Naive thymus-derived CD4-positive, alpha-beta T cell (primary cell): ENCODE measurements at places on chromosomes 12 and 14.

DNA sequence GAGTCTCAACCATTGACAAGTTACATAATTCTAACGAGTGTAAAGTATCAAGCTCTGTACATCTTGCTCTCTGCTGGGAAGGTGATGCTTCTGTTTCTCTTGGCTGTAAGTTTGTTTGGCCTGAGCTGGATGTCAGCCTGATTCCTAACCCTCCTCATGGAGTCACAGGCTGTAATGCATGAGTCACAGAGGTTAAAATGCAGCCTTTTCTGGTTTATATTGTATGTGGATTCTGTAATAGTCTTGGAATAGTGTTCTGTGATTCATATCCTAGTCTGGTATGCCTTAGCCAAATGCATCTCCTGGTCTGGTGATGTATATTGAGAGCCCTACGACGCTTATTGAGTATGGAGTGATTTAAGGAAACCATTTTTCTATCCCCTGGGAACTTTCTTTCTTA is 104.5 kb upstream of the FRMD6 start:
- DNase-seq: no peak

DNA sequence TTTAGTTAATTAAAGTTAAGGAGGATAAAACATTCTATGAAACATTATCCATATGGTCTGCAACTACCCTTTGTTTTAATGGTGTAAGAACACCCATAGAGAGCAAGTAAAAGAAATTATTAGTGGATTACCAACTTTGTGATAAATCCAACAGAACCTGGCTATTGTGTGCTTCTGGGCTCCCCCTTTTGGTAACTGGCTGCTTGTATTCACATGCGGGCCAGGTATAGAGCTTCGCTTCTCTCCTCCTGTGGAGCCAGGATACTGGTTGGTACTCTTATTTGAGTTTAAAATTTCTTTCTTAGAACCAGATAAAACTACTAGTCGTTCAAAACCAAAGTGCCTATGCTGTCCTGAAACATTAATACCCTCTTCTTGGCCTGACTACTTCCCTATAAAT is 81.0 kb downstream of the PTPRR start:
- DNase-seq: no peak

DNA sequence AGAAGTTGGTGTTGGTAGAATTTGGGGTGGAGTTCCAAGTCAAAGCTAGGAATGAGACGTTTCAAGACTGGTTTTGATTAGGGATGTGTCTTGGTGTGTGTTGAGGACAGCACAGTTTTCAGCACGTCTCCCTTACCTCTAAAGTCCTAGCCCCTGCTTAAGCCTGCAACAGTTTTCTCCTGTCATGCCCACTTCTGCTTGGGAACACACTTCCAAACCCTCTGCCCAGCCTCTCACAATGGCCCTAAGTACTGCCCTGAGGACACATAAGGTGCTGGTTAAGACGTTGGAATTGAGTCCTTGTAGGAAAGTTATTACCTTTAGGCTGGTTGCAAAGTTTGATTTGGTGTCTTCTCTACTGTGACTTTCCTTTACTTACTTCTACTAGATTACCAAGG is 710 bp upstream of the BMAL2 start:
- no peak for DNase-seq

GRCh38 chr14:81164167-81164774 is 56.5 kb downstream of the GTF2A1 start:
- DNase-seq: peak; percentile 56
